ENCODE measurements at places on chromosomes 2 and 18.

DNA sequence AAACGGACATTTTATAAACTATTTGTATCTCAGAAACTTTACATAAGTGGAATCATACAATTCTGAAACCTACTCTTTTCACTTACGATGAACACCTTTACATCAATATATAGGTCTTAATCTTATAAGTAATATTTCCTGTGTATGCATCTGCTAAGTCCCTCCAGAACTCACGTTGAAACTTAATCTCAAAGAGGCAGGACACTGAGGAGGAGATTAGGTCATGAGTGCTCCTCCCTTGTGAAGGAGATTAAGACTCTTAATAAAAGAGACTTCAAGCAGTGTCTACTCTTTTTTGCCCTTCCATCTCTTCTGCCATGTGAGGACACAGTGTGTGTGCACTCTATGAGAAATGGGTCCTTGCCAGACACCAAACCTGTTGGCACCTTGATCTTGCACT is 94.7 kb upstream of the CDKL4 start:
- DNase-seq = no peak

DNA sequence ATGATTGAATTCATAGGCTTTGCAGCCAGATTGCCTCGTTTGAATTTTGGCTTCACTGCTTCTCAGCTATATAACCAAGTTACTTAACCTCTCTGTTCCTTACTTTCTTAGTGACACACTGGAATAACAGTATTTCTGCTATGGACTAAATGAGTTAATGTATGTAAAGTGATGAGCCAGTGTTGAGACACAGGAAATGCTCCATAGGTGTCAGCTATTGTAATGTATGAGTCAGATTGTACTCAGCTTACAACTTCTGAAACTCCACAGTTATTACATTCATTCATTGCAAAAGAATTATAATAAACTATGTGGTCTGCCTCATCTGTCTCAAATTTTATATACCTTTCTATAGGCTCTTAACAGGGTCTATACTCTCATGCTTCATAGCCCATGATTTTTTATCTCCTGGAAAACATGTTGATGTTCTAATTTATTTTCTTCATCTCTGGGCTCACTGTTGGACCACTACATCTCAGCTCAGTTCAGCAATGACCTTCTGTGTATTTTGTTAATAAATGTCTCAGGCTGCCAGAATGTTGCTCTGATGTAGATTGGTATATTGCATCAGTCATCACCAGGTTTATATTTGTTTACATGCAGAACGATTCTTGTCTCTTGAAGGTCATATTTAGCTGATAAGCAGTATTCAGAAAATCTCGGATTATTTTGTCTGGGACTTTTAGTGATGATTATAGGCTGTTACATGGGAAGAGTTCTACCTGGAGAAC is 76.2 kb downstream of the MAP3K20 start:
- DNase-seq = no peak

GRCh38 chr18:24246143-24246542 is 107.3 kb downstream of the CABYR start:
- no peak for DNase-seq

- DNase-seq = no peak
Measured at GRCh38 chr2:78486565-78486964, 538.9 kb upstream of the REG3G start.

- no peak for DNase-seq
Measured at GRCh38 chr2:119449521-119449920, 17.9 kb downstream of the TMEM37 start.

GRCh38 chr2:194015751-194016150 is 1641.3 kb upstream of the SLC39A10 start:
- no peak for DNase-seq

- DNase-seq = no peak
Measured at GRCh38 chr2:127270663-127271062, 23.3 kb downstream of the ERCC3 start.

- no peak for DNase-seq
Measured at GRCh38 chr18:46051731-46052461, 20.2 kb downstream of the PSTPIP2 start.

DNA sequence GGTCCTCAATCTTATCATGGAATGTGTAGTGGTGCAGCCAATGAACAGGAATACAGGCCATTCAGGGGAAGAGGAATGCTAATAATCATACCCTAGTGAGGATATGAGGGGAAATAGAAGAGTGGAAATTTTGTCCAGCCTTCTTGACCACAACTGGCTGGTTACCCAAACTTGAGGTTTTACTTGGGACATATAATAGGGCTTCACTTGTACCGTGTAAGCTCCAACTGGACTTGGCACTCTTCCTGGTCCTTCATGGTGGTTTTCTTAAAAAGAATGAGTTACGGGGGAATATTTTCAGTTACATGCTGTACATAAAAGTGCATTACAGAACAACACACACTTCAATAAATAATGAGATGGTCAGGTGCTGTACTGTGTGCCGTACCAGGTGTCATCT is 234.9 kb upstream of the RASGRP3 start:
- no peak for DNase-seq

GRCh38 chr2:133790711-133791110 is 222.4 kb upstream of the NCKAP5 start:
- DNase-seq = no peak

DNA sequence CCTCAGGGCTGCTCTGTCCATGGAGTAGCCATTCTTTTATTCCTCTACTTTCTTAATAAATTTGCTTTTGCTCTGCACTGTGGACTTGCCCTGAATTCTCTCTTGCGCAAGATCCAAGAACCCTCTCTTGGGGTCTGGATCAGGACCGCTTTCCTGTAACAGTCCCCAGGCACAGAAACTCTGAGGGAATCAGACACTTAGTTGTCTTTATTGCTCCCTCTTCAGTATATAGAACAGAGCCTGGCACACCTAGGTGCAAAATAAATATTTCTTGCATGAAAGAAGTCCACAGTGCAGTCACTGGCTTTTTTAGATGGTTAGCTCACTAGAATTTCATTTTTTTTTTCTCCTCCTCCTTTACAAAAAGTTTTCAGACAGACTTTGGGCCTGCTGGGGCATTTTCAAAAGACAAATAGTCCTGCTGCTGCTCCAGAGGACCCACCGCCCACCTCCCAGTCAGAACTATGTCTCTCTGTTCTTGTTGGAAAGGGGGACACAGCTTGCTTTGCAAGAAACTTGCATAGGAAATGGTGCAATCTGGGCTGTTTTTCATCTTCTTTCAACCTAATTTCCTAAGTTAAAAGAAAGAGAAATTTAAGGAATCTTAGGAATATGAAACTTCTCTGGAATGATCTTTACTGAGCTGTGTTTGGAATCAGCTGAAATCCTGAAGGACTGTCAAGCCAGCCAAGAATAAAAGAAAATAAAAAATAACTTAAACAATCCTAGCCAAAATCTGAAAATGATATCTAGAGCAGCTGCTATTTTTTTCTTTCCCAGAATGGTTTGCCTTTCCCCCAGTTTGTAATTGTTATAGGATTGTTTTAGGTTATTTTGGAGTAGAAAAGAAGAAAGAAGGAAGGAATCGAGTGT is 31.7 kb upstream of the MAP4K3 start:
- no peak for DNase-seq
